ENCODE measurements at places on chromosomes 13 and 19. TPM values are rescaled to one million over a fixed set of nuclear protein-coding genes. Genes with fewer than 3 reads are reported as not detected.

Gene APOC4
- total RNA-seq: 55.6 TPM

Gene KIR2DL4
- 0.56 TPM for total RNA-seq

Gene DLL3
- total RNA-seq: not detected

Gene STOML3
- not detected for total RNA-seq

Gene FBXO27
- 8.5 TPM for total RNA-seq

Gene GMIP
- 3.5 TPM for total RNA-seq

Gene FXYD1
- 247 TPM for total RNA-seq

Gene ATXN8OS
- not detected for total RNA-seq

Gene OR7D2
- total RNA-seq: not detected

Gene IGSF23
- 10.3 TPM for total RNA-seq

Gene CEBPG
- total RNA-seq: 15.0 TPM

Gene POLR1D
- total RNA-seq: 42.5 TPM

Gene IZUMO2
- not detected for total RNA-seq

Gene FLT3LG
- 2.4 TPM for total RNA-seq

Gene PLVAP
- total RNA-seq: 0.78 TPM

Gene CBY2
- not detected for total RNA-seq

Gene KCNN4
- total RNA-seq: 0.24 TPM

Gene KL
- 0.09 TPM for total RNA-seq

Gene WTIP
- 0.43 TPM for total RNA-seq

Gene GSX1
- total RNA-seq: not detected

Gene RAX2
- not detected for total RNA-seq

Gene SLC7A10
- total RNA-seq: not detected

Gene SH2D3A
- total RNA-seq: 0.72 TPM

Measured in right lobe of liver (tissue), 6 donors.